Stimulated activated CD8-positive, alpha-beta memory T cell treated with anti-CD3 and anti-CD28 coated beads, Interleukin-4, amount 100 ng/mL, for 24 hours (primary cell): ENCODE measurements at places on chromosomes 13 and 19.

DNA sequence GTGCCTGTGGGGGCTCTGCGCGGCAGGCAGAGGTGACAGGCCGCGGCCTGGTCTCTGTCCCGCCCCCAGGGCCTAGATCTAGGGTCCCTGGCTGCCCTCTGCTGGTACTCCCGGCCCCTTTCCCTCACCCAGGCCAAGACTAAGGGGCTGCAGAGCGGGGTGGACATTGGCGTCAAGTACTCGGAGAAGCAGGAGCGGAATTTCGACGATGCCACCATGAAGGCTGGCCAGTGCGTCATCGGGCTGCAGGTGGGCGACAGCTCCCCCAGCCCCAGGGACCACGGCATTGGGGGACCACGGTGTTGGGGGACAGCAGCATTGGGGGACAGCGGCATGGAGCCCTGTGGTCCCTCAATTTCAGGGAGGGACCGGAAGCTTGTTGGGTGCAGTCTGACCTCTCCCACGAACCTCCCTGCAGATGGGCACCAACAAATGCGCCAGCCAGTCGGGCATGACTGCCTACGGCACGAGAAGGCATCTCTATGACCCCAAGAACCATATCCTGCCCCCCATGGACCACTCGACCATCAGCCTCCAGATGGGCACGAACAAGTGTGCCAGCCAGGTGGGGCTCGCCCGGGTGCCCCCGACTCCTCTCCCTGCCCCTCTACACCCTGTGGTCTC is 3.8 kb upstream of the ABCA7 start:
- no peak for DNase-seq

DNA sequence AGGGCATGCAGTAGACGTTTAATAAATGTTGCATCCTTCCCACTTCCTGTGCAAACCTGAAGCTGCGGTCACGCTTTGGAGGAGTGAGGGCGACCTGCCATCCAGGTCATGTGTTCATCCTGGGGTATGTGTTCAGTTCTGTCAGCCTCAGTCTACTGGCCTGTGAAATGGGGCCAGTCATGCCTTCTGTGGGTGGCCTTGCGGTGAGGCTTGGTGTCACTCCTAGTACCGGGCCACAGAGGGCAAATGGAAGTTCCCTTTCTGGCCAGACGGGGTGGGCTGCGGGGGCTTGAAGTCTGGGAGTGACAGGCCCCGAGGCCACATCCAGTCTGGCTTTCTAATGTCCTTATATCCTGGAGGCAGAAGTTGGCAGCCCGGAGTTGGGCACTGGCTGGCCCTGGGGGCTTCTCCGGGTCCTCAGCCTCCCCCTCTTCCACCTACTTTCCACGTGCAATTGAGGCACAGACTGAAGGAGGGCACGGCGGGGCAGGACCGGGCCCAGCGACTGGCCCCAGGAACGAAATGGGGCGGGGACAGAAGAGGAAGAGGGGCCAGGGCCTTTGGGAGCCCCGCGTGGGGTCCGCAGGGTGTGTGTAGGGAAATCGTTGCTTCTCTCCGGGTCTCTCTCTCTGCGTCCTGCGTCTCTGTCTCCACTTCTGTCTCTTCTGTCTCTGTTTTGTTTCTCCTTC is 11.1 kb downstream of the PDE4A start:
- DNase-seq: no peak

- no peak for DNase-seq
Observed at GRCh38 chr19:55777528-55777927, 8.6 kb downstream of the RFPL4AL1 start.

- DNase-seq: no peak
Observed at GRCh38 chr19:4988770-4989251, 19.9 kb downstream of the KDM4B start.

- no peak for DNase-seq
Observed at GRCh38 chr13:36858290-36858689, 39.3 kb downstream of the RFXAP start.

- DNase-seq: no peak
Observed at GRCh38 chr13:71613066-71613745, 253.8 kb downstream of the DACH1 start.

GRCh38 chr19:48877855-48878195 is 5.6 kb downstream of the PPP1R15A start:
- DNase-seq: no peak

GRCh38 chr13:72384879-72385278 is 342.6 kb downstream of the MZT1 start:
- no peak for DNase-seq

DNA sequence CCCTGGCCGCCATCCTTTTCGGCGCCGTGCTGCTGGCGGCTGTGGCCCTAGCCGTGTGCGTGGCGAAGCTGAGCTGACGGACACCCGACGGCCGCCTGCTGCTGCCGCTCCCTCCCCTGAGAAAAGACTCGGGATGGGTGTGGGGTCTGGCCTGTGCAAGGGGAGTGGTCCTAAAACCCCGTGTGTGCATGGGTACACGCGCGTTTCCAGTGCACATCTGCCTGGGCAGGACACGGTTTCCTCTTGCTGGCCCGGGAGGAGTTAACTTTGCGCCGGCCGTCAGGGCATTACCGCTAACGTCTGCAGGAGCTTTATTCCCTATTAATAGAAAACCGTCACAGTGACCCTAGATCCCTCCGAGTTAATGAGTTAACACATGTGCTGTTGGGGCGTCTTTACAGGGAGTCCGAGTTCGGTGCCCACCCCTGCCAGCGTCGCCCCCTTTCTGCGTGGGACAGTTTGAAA is 1.3 kb downstream of the RGS9BP start:
- no peak for DNase-seq

- DNase-seq: no peak
Observed at GRCh38 chr13:83780227-83780626, 102.0 kb downstream of the SLITRK1 start.

DNA sequence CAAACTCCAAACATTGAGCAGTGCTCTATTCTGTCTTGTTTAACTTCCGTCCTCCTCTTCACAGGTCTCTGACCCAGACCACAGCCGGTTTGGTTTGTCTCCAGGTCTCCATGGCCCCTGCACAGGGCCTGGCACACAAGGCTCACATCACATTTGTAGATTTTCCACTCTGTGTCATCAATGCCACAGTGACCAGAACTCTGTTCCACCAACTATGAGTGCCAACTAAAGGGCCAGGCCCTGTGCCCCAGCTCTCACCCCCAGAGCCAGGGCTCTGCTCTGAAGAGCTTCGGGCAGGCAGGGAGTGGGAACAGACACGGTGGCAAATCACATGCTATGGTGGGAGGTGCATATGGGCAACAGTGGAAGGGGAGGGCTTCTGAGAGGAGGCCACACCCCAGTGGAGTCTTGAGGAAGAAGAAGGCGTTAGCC is 16.0 kb downstream of the SMG9 start:
- no peak for DNase-seq

DNA sequence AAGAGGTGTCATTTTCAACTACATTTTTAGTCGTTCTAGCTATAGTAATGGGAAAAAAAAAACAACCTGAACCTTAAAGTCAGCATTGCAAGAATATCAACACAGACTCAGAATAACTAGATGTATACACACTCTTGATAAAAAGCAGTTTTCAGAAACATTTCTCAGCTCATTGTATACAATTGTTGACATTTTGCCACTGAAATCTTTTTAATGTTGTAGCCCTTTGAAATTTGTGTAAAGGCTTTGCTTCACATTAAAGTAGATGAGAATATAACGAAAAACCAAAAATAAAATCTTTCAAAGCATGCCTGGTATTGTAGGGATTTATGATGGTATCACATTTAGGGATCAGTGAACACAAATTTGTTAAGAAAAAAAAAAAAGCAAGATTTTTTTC is 87.2 kb upstream of the SLC10A2 start:
- no peak for DNase-seq

- no peak for DNase-seq
Observed at GRCh38 chr19:35031072-35031881, 1.0 kb downstream of the SCN1B start.

DNA sequence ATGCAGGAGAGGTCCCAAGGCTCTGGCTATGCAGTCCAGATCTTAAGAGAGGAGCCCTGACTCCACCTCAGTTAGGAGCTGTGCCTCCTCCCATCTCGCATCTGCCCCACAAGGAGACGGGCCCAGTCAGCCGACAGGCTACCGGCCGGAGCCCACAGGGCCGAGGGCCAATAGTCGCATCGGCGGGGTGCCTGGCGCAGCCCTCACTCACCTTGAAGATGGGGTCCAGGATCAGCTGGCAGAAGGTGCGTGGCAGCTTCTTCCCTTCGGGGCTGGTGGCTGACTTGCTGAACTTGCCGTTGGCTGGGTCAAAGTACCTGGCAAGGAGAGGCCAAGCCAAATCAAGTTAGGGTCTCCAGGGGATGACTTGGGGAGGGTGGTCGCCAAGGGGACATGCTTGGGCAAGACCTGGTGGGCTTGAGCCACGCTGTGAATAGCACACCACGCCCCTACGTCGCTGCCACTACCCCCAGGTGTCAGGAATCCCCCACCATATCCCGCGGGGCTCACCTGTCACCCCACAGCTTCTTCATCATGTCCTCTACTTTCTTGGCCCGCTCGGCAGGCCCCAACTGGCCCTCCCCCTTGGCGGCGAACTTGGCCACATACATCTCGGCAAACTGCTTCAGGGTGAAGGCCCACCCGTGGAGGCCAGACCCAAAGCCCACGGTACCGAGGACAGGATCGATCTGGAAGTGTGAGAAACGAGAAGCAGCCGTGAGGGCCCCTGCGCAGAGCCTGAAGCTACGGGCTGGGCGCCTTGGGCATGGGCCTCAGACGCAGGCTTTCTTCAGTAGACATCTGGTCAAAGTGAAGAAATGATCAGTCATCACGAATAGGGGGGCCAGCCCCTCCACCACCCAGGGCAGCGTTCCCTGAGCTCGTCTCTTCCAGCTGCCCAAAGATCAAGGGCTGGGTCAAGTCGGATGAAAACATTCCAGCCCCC is 3.3 kb downstream of the EEF2 start:
- DNase-seq: no peak

- no peak for DNase-seq
Observed at GRCh38 chr19:19214892-19215291, 3.1 kb downstream of the NCAN start.

DNA sequence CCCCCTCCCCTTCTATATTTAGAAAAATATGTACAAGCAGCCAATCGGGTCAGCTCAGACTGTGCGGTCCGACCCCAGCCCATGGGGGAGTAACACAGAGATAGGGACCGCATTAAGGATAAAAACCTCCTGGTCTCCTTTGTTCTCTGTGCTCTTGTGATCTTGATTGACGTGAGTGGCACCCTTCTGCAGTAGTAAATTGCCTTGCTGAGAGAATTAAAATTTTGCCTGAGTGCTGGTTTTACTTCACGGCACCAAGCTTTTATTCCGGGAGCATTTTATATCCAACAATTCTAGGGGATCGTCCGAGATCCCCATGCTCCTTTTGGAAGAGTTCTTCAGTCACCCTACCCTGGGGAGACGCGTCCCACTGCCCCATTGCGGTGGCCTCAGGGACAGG is 7.0 kb upstream of the ZNF69 start:
- no peak for DNase-seq

GRCh38 chr19:55672418-55672817 is 2.6 kb upstream of the EPN1 start:
- DNase-seq: no peak

DNA sequence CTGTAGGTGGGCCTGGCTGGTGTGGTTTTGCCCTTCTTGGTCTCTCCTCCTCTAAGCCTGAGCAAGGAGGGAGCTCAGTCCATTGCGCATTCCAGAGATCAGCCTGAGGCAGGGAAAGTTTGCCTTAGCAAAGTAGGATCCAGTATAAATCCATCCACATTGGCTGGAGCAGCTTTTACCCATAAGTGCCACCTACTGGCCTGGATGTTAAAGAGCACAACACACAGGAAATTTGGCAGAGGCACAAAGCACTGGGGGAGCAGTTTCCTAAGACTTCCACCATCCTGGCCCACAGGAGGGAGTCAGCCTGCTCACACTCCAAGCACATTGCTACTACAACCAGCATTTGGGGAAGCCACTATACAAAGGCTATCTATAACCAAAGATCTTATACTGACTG is 1124.2 kb downstream of the SLITRK1 start:
- DNase-seq: no peak

DNA sequence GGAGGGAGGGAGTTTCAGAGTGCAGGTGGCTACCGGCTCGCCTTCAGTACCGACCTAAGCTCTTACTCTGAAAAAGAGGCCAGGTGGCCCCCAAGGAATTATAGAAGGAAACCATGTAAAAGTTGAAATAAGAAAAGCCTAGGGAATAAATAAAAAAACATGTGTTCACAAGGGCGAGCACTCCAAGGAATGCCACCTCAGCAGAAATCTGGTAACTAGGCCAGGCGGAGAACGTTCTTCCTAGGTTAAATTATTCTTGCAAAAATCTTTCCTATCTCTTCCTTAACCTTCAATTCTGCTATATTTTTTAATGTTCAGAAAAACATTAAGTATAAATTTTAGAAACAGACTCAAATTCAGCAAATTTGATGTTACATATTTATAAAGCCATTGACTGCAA is 1260.3 kb upstream of the SLC10A2 start:
- no peak for DNase-seq

GRCh38 chr19:40383668-40384248 is 6.2 kb downstream of the HIPK4 start:
- DNase-seq: no peak

GRCh38 chr19:41705393-41706174 is 2.8 kb upstream of the CEACAM5 start:
- peak; percentile 21 for DNase-seq

DNA sequence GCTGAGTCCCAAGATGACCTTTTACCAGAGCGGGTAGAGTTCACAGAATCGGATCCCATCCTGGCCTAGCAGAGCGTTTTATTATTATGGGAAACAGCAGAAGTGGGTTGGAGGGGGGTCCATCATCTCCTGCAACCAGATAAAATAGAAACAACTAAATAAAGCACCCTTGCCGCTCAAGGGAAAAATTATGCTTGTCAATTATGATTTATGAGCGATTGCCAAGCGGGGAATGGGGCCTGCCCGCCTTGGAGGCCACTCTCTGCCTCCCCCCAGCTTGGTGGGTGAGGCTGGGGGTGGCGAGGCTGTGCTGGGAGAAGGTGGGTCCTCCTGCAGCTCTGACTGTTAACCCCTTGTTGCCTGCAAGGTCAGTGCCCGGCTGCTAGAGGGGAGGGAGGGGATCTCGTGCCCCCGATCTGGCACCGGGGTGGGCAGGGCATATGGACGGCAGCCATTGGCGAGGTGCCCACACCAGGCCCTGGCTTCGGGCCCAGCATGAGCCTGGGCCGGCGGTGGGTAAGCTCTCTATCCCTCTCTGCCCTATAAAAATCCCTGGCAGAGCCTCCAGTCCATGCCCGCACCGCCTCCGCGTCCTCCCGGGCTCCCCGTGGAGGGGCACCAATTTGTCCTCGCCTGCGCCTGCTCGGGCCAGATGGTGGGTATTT is 129.1 kb downstream of the URI1 start:
- DNase-seq: no peak

- no peak for DNase-seq
Observed at GRCh38 chr13:90121784-90122183, 1225.7 kb upstream of the MIR17HG start.

DNA sequence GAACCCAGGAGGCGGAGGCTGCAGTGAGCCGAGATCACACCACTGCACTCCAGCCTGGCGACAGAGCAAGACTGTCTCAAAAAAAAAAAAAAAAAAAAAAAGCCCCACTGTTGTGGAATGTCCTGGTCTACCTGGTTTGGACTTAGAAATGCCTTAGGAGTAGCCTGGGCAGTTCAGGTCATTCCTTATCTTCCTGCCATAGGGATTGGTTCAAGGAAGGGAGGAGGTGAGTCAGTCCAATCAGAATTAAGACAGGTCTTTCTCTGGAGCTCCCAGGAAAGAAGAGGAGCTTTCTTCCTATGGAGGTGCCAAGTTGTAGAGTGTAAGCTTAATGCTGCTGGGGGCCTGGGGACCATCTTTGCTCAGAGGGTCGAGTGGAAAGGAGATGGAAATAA is 44.8 kb downstream of the SIPA1L3 start:
- DNase-seq: no peak
